Occipital lobe (tissue), 3 donors: ENCODE measurements at places on chromosomes 13 and 19.

GRCh38 chr19:30070198-30070967 lies 128.3 kb downstream of the URI1 start:
- DNase-seq: no peak

DNA sequence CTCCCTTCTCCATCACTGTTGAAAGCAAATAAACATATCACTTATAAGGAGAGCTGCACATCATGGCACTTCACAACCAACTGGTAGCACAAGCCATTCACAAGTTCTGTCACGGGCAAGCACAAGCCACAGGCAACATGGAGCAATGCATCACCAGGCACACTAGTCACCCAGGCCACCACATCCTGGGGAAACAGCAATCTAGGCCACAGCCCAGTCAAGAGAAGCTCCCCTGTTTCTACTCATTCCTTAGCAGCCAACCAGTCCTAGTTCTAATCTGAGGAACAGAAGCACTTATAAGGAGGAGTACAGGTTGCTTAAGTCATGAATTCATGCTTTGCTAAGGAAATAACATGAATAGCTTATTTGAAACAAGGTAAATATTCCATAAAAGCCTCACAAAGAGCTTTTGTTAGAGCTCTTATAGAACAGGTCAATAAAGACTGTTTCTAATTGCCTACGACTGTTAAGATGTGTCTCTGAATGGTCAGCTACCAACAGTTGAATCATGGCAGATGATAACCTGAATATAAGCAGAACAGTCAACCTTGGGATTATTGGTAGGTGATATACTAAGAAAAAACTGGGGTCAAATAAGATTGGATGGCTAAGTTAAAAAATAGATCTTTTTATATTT lies 169.0 kb downstream of the TBC1D4 start:
- no peak for DNase-seq

- DNase-seq: no peak
These were observed 12.4 kb downstream of the SLC35E1 start for GRCh38 chr19:16559780-16560276.

- no peak for DNase-seq
These were observed 66.0 kb downstream of the LATS2 start for GRCh38 chr13:20995245-20995838.

GRCh38 chr19:17095141-17095919 lies 19.8 kb downstream of the MYO9B start:
- no peak for DNase-seq

DNA sequence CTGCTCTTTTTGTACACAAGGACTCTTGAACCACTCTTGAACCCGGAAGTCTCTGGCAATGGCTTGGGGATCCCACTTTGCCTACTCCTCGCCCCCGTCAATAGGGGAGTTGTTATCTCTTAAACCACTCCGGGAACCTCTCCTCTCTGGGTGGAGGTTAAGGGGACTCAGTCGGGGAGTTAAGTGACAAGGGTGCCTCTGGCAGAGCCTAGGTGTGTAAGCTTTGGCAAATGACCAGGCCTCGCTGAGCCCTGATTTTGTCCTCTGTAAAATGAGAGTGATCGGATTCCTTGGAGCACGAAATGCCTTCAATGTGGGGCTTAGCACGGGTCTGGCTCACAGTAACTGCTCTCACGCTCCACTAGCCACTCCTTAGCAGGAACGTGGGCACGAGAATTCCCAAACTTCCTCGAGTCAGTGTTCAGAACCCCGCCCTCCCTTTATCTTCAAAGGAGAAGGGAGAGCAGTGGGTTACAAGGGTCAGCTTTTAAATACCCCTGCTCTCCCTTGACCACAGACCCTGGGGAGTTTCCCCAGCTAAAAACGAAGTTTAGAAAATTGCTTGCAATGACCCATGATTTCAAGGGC lies 193.3 kb downstream of the KATNAL1 start:
- DNase-seq: no peak

- DNase-seq: no peak
These were observed 125.2 kb downstream of the RAB20 start for GRCh38 chr13:110436276-110436675.

- DNase-seq: no peak
These were observed 11.1 kb downstream of the SLC44A2 start for GRCh38 chr19:10636304-10636972.

- no peak for DNase-seq
These were observed 70.3 kb upstream of the NFIC start for GRCh38 chr19:3296034-3296433.

GRCh38 chr19:12077375-12077774 lies 12.8 kb downstream of the ZNF844 start:
- DNase-seq: no peak

- no peak for DNase-seq
These were observed 11.6 kb downstream of the BTBD2 start for GRCh38 chr19:2003874-2004273.

- no peak for DNase-seq
These were observed 69.5 kb upstream of the FNDC3A start for GRCh38 chr13:48906200-48906599.

GRCh38 chr19:42099336-42099925 lies 23.5 kb downstream of the ZNF574 start:
- no peak for DNase-seq

DNA sequence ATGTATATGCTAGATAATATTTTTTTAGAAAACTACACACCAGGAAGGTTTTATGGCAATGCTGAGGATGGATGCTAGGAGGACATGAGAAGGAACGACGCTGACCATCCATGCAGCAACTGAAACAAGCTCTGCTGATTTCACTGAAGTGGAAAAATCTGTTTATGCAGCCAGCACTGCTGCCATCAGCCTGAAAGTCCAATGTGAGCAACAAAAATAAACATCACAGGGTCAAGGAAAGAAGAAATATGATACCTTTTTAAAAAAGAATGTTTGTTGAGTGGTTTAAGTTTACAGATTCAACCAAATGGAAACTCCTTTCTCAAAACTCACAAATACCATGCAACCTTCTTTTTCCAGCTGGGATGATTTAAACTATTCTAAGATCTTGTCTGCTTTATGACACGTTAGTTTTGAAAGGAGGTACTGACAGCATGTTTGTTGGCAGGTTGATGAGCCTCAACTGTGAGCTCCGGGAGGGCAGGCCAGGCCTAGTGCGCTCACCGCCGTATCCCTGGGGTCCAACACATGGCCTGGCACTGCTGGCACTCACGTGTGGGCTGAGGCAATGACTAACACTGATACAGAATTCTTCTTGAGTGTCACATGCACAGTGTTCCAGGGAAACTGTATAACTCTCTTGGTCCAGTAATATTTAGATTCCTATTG lies 46.8 kb downstream of the LATS2 start:
- DNase-seq: no peak

DNA sequence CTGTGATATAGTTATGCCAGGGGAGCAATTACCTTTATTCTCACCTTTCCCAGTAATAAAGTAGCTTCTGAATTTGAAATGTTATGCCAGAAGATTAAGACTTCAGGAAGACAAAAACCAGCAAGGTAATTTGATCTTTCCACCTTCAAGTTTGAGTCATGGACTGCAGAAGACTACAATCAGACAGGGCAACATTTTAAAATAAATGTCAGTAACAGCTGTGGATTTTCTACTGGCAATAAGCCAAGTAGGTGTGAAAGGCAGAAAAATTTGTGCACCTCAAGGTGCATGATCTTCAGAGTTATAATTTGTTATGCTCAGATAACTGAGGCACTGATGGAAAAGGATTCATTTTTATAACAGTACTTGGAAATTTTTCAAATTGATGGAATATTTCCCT lies 54.9 kb downstream of the SLITRK1 start:
- DNase-seq: no peak

GRCh38 chr19:1933244-1933643 lies 7.7 kb upstream of the CSNK1G2 start:
- DNase-seq: no peak

- no peak for DNase-seq
These were observed 2.1 kb upstream of the FBXO17 start for GRCh38 chr19:38977445-38978325.

GRCh38 chr13:33006638-33007037 lies 9.6 kb upstream of the KL start:
- DNase-seq: no peak

DNA sequence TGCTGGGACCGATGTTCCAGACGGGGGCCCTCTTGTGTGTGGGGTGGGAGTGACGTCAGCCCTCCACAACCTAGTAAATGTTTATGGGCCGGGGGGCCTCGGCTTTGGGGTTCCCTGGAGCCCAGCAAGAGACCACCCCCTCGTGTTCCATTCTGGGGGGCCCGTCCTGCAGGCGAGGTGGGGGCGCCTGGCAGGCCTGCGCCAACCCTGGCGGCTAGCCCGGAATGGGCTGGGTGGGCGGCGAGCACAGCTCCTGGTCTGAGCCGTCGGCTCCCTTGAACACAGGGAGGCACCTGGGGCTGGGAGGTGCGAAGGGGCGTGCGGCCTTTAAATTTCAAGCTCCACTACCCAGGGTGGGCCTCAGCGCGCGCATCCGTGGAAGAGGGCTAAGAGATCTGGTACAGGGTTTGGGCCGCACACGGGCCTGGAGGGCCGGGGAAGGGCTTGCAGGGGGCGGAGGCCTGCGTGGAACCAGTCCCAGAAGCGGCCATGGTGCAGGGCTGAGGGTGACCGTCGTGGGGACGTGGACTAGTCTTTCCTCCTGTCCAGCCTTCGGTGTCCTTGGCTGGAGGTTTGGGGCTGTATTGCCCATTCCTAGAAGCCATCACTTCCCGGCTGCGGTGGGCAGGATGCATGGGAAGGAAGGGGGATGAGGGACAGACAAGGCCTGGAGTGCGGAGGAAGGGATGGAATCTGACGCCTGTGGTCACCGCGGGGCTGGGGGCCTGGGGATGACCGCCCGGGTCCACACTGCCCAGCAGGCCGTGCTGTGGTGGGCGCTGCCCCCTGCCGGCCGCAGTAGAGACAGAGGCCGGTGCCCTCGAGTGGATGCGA lies 11.4 kb downstream of the NDUFA11 start:
- DNase-seq: no peak

- no peak for DNase-seq
These were observed 403.3 kb upstream of the ATXN8OS start for GRCh38 chr13:69704311-69704710.

DNA sequence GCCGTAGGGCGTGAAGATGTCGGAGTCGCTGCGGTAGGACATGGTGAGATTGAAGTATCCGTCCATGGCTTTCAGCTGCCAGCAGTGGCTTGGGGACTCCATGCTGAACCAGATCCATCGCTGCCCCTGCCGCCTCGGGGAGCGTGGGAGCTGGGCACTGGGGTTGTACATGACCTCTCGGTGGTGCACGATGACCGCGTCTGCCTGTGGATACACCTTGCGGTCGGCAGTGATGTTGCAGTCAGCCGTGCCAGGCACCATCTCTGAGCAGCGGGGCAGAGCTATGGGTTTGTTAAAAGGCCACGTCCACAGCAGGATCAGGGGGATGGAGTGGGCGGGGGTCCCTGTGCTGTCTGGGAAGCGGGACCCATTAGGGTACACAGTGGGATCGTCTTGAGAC lies 7.4 kb downstream of the FUT6 start:
- no peak for DNase-seq

GRCh38 chr13:100149389-100149788 lies 60.5 kb downstream of the PCCA start:
- DNase-seq: no peak

DNA sequence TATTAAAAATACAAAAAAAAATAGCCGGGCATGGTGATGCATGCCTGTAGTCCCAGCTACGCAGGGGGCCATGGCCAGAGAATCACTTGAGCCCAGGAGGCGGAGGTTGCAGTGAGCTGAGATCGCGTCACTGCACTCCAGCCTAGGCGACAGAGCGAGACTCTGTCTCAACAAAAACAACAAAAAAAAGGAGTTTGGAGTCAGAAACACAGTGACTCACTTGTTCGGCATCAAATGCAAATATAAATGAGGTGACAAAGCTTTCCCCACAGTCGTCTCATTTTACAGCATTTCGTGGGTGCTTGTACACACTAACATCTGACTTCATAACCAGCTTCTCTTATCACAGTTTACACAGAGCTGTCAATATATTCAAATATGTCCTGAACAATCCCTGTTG lies 11.0 kb downstream of the ZNF665 start:
- DNase-seq: no peak

- no peak for DNase-seq
These were observed 3.4 kb downstream of the NOTCH3 start for GRCh38 chr19:15197275-15197941.

DNA sequence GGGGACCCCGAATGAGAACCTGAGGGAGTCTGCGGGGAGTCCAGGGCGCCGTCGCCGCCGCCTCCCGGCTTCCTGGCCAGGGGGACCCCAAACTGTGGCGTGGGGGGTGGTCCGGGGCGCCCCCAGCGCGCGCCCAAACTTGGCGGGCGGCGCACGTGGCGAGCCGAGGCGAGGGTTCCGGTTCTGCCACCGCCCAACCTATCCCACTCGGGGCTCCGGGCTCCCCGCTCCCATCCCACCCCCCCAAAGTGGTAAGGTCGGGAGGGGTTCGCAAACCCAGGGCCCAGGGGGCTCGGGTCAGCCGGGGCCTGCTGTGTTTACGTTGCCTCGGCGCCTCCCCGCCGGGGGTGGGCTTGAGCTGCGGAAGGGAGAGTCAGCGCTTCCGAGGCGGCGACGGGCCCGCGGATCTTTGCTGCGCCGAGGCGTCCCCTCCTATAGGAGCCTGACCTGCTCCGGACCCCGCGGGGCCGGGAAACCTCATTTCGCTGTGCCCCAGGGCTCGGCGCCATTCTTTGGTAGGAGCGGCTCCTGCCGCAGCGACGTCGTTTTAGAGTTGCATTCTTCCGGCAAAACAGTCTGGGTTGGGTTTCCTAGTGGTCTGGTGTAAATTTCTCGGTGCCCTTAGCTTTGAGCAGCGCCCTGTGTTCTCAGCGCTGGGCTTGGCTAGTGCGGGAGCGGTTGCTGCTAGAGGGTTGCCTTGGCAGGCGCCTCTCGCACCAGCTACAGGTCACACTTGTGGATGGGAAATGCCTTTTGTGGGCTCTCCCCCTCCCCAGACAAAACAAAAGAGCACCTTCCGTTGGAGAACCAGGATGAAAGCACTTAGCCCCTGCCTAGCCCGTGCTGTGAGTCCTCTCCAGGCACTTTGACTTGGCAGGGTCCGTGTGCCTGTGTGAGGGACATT lies 1.2 kb downstream of the DAZAP1 start:
- DNase-seq: no peak
